ENCODE measurements at places on chromosomes 3 and 15.

GRCh38 chr3:16849795-16850194 is 35.0 kb upstream of the PLCL2 start:
- DNase-seq: peak; percentile 55

DNA sequence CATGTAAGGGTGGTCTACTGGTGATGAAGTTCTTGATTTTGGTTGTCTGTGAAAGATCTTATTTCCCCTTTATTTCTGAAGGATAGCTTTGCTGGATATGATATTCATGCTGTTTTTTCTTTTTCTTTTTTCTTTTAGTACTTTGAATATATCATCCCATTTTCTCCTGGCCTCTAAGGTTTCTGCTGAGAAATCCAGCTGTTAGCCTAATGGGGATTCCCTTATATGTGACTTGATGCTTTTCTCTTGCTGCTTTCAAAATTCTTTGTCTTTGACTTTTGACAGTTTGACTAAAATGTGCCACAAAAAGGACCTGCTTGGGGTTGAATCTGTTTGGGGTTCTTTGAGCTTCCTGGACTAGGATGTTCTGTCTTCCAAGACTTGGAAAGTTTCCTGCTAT is 62.6 kb downstream of the AP4E1 start:
- DNase-seq: no peak

DNA sequence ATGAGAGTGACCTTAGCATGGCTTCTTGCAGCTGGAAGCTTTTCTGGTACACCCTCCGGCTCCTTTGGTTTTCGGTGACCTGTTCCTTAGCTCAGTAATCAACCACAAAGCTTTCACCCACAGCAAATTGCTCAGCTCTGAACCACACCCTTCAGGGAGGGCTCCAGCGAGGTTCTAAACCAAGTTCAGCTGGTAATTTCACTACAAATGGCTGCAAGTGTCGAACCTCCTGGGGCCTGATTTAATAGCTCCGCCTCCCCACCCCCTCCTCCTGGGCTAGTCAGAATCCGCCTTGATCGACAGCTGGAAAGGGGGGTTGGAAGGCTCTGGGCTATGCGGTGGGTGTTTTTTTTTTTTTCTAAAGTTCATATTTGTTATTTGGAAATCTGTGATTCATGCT is 150.9 kb upstream of the MCTP2 start:
- DNase-seq: no peak

GRCh38 chr3:197203714-197204146 is 94.7 kb downstream of the DLG1 start:
- no peak for DNase-seq

DNA sequence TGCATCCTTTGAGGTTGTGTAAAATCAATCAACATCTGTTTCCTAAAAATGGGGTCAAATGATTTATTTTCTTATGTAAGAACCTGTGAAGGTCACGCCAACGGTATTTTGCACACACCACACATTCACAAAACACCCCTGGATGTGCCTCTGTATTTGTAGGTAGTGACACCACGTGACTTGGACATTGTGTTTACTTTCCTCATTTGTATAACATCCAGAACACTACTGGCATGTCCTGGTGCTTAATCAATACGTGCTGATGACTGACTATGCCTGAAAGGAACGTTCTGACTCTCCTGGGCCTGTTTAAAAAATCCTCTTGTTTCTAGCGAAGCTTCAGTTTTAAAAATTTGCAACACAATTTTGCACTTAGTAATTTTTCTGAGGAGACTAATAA is 3.4 kb upstream of the TAFA4 start:
- DNase-seq: no peak

DNA sequence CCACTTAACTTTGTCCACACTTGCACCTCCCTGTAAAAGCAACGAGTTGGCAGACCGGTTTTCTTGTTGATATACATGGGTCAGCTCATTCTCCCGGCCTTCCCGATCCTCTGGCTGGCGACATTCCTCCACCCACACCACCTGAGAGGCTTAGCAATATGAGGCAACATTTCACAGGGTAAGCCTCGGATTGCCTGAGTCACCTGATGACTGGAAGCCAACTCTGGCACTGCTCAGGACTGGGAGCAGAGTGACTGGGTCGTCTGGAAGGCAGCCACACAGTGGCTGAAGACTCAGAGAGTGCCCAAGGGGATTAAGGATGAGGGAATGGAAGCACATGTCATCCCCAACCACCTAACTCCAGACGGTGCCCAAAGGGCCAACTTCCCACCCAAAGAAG is 9.8 kb downstream of the HOMER2 start:
- DNase-seq: no peak

- DNase-seq: peak; percentile 96
Measured at GRCh38 chr3:184811999-184812661, at the start of gene VPS8. VPS8 (plus strand) TSS chr3:184812166; CDS start chr3:184824633, 12,467 bp downstream.

DNA sequence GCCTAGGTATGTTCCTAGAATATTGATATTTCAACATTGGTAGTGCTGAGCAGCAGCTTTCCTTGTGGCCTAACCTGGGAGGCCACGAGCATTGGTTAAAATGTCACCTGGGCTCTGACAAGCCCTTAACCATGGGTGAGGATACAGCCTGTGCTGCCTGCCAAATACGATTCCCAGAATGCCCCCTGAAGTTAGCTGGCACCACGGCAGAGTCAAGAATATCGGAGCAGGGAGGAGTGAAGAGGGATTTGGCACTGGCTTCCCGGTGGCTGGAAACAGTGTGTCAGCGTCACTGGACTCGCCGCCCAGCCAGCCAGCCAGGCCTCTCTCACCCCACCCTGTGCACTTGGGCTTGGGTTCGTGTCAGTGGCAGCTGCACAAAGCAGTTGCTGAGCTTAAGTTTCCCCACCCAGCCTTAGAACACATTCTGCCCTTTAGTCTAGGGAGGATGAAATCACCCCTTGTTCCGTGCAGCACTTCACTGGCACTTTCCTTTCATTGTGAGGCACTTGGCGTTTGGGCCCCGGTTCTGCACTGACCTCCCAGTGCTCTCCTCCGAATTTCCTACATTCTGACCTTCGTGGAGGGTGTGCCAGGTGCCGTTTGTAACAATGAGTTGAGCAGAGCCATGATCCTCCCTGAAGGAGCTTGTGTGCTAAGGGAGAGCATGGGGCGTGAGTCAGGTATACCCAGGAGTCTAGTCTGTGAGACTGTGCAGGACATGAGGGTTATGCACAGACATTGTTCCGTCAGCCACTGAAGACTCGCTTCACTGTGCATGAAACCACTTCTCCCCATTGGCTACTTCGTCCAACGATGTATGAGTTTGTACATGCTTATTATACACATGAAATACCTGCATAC is 152.8 kb upstream of the BHLHE40 start:
- DNase-seq: no peak

DNA sequence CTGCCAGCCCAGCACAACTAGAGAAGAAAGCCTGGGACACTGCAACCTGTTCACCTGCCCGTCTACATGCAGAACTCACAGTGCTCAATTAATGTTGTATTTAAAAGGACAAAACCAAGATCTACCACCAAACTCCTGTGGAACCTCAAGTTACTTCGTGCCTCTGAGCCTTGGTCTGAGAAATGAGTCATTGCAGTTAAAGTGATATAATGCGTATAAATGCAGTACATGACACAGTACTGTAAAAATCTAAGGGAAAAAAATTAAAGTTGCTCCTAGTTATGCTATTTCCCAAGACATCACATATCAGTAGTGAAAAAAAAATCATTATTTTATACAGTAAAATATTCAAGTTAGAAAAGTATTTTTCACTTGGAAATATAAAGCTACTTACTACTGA is 138.9 kb downstream of the ZIC4 start:
- no peak for DNase-seq

- DNase-seq: no peak
Measured at GRCh38 chr3:149536429-149536828, 61.9 kb downstream of the TM4SF4 start.

DNA sequence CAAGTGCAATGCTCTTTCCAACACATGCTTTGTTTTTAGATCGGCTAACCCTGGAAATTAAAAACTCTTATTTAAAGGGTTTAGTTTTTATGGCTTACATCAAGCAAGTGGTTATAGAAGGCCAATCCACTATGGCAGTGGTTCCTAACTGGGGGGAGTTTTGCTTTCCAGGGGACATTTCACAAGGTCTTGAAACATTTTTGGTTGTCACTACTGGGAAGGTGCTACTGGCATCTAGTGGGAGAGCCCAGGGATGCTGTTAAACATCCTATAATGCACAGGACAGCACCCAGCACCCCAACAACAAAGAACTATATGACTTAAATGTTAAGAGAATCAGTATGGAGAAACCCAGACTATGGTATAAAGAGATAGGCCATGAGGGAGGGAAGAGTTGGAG is 439.0 kb downstream of the NTRK3 start:
- DNase-seq: no peak

DNA sequence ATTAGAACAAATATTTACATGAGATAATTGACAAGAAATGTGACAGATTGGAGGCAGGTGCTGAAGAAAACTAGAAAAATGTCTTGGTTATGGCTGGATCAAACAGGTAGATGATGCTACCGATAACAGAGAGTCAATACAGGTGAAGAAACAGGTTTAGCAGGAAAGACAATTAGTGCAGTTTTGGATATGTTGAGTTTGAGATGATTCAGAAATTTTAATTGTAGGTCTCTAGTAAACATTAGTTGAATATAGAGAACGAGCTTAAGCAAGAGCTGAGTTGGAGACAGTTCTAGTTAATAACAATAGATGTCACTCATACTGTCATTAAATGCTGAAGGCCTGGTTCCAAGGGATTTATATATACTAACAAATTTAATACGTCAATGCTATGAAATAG is 524.4 kb downstream of the NSUN3 start:
- DNase-seq: no peak

All from kidney capillary endothelial cell (primary cell).